ENCODE measurements at places on chromosomes 4 and X.
A peak's percentile ranks its signal among the peaks of the same experiment; 100 is the strongest.

GRCh38 chr4:33150525-33150910 is 2430.3 kb downstream of the PCDH7 start:
- no peak overlapping the region for H3K4me3 ChIP-seq
- no peaks in the 10 kb centered on the region for H3K36me3 ChIP-seq
- no peaks in the 10 kb centered on the region for H3K27me3 ChIP-seq
- H3K27ac ChIP-seq, result no peak overlapping the region

GRCh38 chrX:23890933-23891332 is 16.8 kb downstream of the APOO start:
- no peak overlapping the region for H3K4me3 ChIP-seq
- H3K27me3 ChIP-seq, result no peaks in the 10 kb centered on the region
- no peak for DNase-seq
- no peaks in the 10 kb centered on the region for H3K36me3 ChIP-seq
- H3K27ac ChIP-seq, result no peak overlapping the region

DNA sequence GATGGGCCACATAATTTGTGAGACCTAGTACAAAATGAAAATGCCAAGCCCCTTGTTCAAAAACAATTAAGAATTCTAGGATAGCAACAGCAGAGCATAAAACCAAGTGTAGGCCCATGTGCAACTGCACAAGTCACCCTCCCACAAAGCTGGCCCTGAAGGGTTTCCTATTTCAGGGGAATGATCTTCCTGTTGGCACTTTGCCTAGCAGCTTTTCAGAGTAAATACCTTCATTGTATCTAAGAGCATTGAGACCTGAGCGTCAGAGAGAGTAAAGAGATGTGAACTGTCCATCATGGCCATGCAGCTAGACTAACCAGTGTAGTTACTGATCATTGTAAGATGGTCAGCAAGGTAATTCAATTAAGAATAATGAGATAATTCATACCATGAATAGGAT is 113.6 kb downstream of the CNKSR2 start:
- peaks cover 21% of the 10 kb centered on the region for H3K4me1 ChIP-seq
- no peak overlapping the region for H3K4me3 ChIP-seq
- H3K27ac ChIP-seq, result peak overlapping the region; percentile 66
- H3K36me3 ChIP-seq, result no peaks in the 10 kb centered on the region
- DNase-seq, result peak; percentile 1

GRCh38 chr4:55172694-55173287 is 47.4 kb upstream of the KDR start:
- H3K4me3 ChIP-seq, result no peak overlapping the region
- H3K4me1 ChIP-seq, result peaks cover 4% of the 10 kb centered on the region
- DNase-seq, result no peak
- no peaks in the 10 kb centered on the region for H3K36me3 ChIP-seq
- no peak overlapping the region for H3K27ac ChIP-seq
- no peaks in the 10 kb centered on the region for H3K27me3 ChIP-seq

- H3K4me3 ChIP-seq, result no peak overlapping the region
- peaks cover 13% of the 10 kb centered on the region for H3K4me1 ChIP-seq
- DNase-seq, result no peak
Measured at GRCh38 chrX:46328133-46328532, 217.1 kb downstream of the ZNF674 start.

DNA sequence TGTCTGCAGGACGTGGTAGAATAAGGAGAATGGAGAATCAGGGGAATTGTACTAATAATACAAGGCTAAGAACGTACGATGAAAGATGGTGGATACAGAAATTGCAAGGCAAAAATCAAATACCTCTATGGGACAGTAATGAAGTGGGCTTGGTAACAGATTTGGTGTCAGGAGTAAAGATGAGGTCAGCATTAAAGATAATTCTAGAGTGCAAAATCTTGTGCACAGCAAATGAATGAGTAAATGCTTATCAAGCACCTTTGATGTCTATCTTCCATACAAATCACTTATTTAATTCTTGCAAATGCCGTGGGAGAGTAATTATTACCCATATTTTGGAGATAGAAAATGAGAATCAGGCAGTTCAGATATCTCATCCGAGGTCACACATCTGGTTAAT is 70.9 kb downstream of the DDX60 start:
- peaks cover 4% of the 10 kb centered on the region for H3K4me1 ChIP-seq
- no peaks in the 10 kb centered on the region for H3K27me3 ChIP-seq
- no peak for DNase-seq
- no peaks in the 10 kb centered on the region for H3K36me3 ChIP-seq

DNA sequence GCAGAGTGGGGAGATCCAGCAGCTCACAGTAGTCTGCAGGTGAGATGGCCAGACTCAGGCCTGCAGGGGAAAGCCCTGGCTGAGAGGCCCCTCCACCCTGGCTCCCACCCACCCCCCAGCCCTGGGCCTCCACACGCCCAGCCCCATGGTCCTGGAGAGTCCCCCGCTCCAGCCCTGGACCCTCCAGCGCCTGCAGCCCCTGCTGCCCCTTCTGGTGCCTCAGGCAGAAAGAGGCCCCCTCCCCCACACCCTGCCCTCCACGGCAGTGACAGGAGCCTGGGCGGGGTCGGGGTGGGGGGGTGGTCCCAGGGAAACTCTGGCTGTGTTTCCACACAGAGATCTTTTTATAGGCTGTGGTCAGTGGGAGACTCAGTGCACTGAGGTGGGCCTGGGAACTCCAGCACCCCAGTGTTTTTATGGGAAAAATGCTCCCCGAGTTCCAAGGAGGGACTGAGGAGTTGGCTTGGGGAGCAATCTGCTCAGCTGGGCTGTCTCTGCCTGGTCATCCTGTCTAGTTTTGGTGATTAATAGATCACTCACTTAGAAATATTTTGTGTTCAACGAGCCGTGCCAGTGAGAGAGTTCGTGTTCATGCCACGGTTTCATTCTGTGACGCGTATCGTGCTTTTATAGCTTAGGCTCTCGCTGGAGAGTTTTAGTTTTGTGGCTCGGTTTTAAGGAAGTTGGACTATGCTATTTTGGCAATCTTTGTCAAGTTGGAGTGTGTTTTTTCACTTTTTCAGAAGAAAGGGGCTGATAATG is 53.1 kb upstream of the HGFAC start:
- H3K4me3 ChIP-seq, result no peak overlapping the region
- H3K4me1 ChIP-seq, result peaks cover 57% of the 10 kb centered on the region
- no peaks in the 10 kb centered on the region for H3K36me3 ChIP-seq
- DNase-seq, result peak; percentile 55
- H3K27me3 ChIP-seq, result no peaks in the 10 kb centered on the region

DNA sequence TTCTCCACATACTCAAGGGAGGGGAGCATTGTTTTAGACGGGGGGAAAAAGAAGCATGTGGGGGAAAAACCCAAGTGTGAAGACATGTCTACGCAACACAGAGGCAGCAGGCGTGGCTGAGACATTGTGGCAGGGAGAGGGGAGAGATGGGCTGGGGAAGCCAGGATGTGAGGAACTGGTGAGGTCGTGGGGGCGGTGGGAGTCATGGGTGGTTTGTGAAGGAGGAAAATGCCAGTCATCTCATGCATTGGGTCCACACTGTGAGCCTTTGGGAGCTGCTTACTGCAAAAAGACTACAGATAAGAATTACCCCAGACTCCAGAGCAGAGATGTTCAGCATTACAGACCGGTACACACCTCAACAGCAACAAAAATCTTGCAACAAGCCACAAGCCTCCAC is 2.1 kb downstream of the JAKMIP1 start:
- no peak overlapping the region for H3K4me3 ChIP-seq
- H3K36me3 ChIP-seq, result no peaks in the 10 kb centered on the region
- H3K27ac ChIP-seq, result no peak overlapping the region
- peaks cover 29% of the 10 kb centered on the region for H3K27me3 ChIP-seq

GRCh38 chr4:43766648-43767047 is 682.0 kb downstream of the KCTD8 start:
- DNase-seq, result no peak
- no peaks in the 10 kb centered on the region for H3K36me3 ChIP-seq
- H3K27me3 ChIP-seq, result no peaks in the 10 kb centered on the region
- peaks cover 9% of the 10 kb centered on the region for H3K4me1 ChIP-seq

- DNase-seq, result peak; percentile 85
- peak overlapping the region; percentile 21 for H3K4me3 ChIP-seq
- H3K4me1 ChIP-seq, result no peaks in the 10 kb centered on the region
Measured at GRCh38 chrX:1453951-1454785, 1.5 kb upstream of the ASMTL start.
